ENCODE measurements at places on chromosomes 4 and X. TPM values are rescaled to one million over a fixed set of nuclear protein-coding genes. Genes with fewer than 3 reads are reported as not detected.

DNA sequence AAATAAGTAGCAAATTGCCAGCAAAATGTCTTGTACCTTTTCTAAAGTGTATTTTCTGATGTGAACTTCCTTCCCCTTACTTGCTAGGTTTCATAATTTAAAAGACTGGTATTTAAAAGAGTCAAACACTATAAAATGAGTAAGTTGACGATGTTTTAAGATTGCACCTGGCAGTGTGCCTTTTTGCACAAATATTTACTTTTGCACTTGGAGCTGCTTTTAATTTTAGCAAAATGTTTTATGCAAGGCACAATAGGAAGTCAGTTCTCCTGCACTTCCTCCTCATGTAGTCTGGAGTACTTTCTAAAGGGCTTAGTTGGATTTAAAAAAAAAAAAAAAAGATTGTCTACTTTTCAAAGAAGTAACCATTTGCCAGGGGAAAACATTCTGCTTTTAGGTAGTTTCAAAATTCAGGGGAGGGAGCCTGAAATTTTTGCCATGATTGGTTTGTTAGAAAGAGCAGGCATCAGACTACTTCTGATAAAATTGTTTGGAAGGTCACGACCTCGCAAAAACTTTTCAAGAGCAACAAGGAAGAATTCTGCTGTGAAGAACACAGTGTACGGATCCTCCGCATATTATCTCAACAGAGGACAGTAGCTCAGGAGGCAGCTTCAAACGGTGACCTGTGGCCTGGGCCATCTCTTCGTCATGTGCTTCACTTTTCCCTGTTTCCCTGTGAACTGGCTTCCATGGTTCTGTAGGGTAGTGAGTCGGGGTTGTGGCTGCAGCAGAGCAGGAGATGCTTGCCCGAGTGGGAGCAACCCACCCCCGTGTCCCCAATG lies 66.1 kb downstream of the CDS1 start:
- H3K27me3 ChIP-seq, result no peaks in the 10 kb centered on the region
- DNase-seq, result no peak
- H3K27ac ChIP-seq, result no peak overlapping the region
- no peak overlapping the region for H3K4me3 ChIP-seq

DNA sequence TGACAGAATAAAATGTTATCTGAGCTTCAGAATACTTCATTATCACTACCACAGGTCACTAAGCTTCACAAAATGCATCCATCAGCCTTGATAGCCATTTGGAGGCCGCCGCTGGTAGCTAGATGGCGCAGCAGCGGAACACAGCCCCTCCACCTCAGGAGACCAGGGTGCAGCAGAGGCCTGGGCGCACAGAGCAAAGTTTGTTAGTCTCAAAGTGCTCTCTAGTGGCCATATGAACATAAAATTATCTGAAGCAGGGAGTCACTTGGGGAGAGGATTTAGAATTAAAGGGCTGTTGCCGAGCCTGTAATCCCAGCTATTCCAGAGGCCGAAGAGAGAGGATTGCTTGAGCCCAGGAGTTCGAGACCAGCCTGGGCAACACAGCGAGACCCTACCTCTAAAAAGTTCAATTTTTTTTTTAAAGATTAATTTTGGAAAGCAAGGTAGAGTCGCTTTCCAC lies 8.1 kb upstream of the DCTD start:
- DNase-seq, result peak; percentile 53
- H3K4me3 ChIP-seq, result no peak overlapping the region
- peaks cover 21% of the 10 kb centered on the region for H3K27me3 ChIP-seq
- no peaks in the 10 kb centered on the region for H3K4me1 ChIP-seq
- no peaks in the 10 kb centered on the region for H3K36me3 ChIP-seq

The EVC gene
- total RNA-seq, result 1.7 TPM

DNA sequence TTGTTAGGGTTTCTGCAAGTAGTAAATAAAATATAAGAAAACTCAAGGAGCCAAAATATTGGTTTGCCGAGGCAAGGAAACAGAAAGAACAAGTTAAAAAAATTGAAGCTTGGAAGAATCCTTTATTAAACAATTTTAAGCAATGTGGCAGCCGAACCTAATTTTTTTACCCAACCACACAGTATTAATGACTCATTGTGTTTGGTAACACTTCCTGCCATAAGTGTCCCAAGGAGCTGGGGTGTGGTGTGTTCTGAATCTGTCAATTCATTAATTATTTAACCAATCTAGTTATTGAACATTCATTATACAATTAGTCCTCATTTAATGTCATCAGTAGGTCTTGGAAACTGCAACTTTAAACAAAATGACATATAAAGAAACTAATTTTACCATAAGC lies 19.3 kb upstream of the CPE start:
- peaks cover 36% of the 10 kb centered on the region for H3K27me3 ChIP-seq
- DNase-seq, result no peak
- H3K27ac ChIP-seq, result no peak overlapping the region
- peaks cover 4% of the 10 kb centered on the region for H3K4me1 ChIP-seq

- H3K27ac ChIP-seq, result no peak overlapping the region
- no peaks in the 10 kb centered on the region for H3K27me3 ChIP-seq
- H3K4me3 ChIP-seq, result no peak overlapping the region
- H3K36me3 ChIP-seq, result no peaks in the 10 kb centered on the region
Observed at GRCh38 chr4:120319046-120319767, 252.6 kb upstream of the MAD2L1 start.

GRCh38 chrX:11458170-11458569 lies 165.0 kb downstream of the AMELX start:
- DNase-seq, result no peak
- no peak overlapping the region for H3K27ac ChIP-seq
- H3K27me3 ChIP-seq, result no peaks in the 10 kb centered on the region

- H3K27me3 ChIP-seq, result peaks cover 4% of the 10 kb centered on the region
- H3K4me1 ChIP-seq, result peaks cover 38% of the 10 kb centered on the region
- H3K27ac ChIP-seq, result no peak overlapping the region
- no peak overlapping the region for H3K4me3 ChIP-seq
Observed at GRCh38 chr4:87387237-87387636, 3.8 kb downstream of the HSD17B11 start.

The SUPT20HL1 gene
- not detected for total RNA-seq

- H3K27me3 ChIP-seq, result peaks cover 21% of the 10 kb centered on the region
- no peak for DNase-seq
- peaks cover 18% of the 10 kb centered on the region for H3K4me1 ChIP-seq
- no peak overlapping the region for H3K4me3 ChIP-seq
Observed at GRCh38 chr4:153341575-153342090, 2.9 kb upstream of the MND1 start.

GRCh38 chrX:149979126-149979644 lies 40.9 kb upstream of the EOLA2 start:
- H3K36me3 ChIP-seq, result no peaks in the 10 kb centered on the region
- H3K4me3 ChIP-seq, result no peak overlapping the region
- H3K27ac ChIP-seq, result no peak overlapping the region
- H3K4me1 ChIP-seq, result no peaks in the 10 kb centered on the region
- H3K27me3 ChIP-seq, result no peaks in the 10 kb centered on the region

DNA sequence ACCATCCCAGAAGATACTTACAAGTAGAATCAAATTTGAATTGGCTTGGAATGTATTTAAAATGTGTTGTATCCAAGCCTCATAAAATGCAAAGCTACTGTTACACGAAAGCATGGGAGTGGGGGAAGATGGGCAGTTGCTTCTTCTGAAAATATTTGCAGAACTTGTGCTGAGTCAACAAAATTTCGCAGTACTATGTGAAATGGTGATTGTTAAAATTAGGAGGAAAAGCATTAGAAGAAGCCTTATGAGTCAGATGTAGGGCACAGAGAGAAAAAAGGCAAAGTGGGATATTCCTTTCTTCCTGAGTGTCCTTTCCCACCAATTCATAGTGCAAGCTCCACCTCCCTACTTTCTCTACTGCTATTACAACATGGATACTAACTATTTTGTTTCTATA lies 332.7 kb downstream of the PRDM5 start:
- H3K36me3 ChIP-seq, result no peaks in the 10 kb centered on the region
- DNase-seq, result no peak
- no peak overlapping the region for H3K4me3 ChIP-seq
- no peak overlapping the region for H3K27ac ChIP-seq
- H3K4me1 ChIP-seq, result no peaks in the 10 kb centered on the region

The TMSB15C gene
- 4.7 TPM for total RNA-seq

DNA sequence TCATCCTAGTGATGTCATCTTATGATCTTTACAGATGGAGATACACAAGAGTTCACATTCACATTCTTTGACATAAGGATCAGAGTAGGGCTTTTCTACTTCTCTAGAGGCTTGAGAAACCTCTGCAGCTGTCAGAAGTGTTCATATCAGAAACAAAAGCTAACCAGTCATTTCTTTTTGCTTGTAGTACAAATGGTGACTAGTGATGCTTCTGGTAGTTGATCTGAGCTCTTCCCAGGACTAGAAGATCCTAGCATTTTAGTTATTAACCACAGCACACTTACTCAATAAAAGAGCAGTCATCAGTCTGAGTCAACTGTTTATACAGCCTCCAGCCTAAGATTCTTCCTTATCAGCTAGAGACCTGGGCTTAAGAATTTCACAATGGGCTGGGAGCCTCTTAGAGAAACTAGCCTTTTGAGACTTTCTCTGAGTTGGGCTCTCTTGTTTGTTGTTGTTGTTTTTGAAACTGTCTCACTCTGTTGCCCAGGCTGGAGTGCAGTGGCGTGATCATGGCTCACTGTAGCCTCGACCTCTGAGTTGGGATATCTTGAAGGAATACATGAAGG lies 84.1 kb downstream of the TMEM164 start:
- peak overlapping the region; percentile 76 for H3K27ac ChIP-seq
- H3K4me1 ChIP-seq, result peaks cover 23% of the 10 kb centered on the region
- no peaks in the 10 kb centered on the region for H3K27me3 ChIP-seq
- DNase-seq, result no peak
- no peak overlapping the region for H3K4me3 ChIP-seq

The MTCP1 gene
- 19.0 TPM for total RNA-seq

- no peaks in the 10 kb centered on the region for H3K27me3 ChIP-seq
- no peaks in the 10 kb centered on the region for H3K36me3 ChIP-seq
- H3K27ac ChIP-seq, result no peak overlapping the region
- no peaks in the 10 kb centered on the region for H3K4me1 ChIP-seq
- no peak for DNase-seq
Observed at GRCh38 chrX:100662796-100663195, 18.8 kb downstream of the SRPX2 start.

- no peak overlapping the region for H3K27ac ChIP-seq
- no peaks in the 10 kb centered on the region for H3K36me3 ChIP-seq
- H3K4me1 ChIP-seq, result peaks cover 13% of the 10 kb centered on the region
- H3K4me3 ChIP-seq, result no peak overlapping the region
- peaks cover 3% of the 10 kb centered on the region for H3K27me3 ChIP-seq
- DNase-seq, result no peak
Observed at GRCh38 chr4:108303488-108304177, 134.9 kb upstream of the LEF1 start.

DNA sequence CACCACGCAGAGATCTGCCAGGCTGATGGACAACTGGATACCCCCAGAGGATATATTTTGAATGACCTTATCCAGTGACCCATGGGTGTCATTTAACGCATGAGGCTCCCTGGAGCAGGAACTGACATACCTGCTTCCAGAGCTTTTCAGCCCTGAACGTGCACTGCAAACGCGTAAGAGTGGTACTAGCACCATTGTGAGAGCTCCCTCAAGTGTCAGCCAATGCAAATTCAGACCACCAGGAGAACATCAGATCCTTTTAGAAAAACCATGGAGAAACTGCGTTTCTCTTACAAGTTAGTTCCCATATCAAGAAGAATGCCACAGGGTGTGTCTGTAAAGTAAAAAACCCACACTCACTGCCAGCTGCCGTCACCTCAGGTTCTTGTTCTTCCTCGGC lies 7.3 kb downstream of the TREX2 start:
- no peaks in the 10 kb centered on the region for H3K4me1 ChIP-seq
- H3K27me3 ChIP-seq, result no peaks in the 10 kb centered on the region
- DNase-seq, result no peak
- H3K36me3 ChIP-seq, result no peaks in the 10 kb centered on the region
- no peak overlapping the region for H3K27ac ChIP-seq

The TLR8 gene
- not detected for total RNA-seq

GRCh38 chr4:119861731-119862130 lies 204.9 kb downstream of the MAD2L1 start:
- H3K27ac ChIP-seq, result no peak overlapping the region
- no peaks in the 10 kb centered on the region for H3K27me3 ChIP-seq
- no peak overlapping the region for H3K4me3 ChIP-seq
- no peaks in the 10 kb centered on the region for H3K36me3 ChIP-seq
- no peaks in the 10 kb centered on the region for H3K4me1 ChIP-seq
- no peak for DNase-seq

GRCh38 chrX:17737710-17737985 lies 355 bp downstream of the SCML1 start:
- peak; percentile 11 for DNase-seq
- H3K4me1 ChIP-seq, result peaks cover 19% of the 10 kb centered on the region
- H3K36me3 ChIP-seq, result no peaks in the 10 kb centered on the region
- no peak overlapping the region for H3K27ac ChIP-seq
- peak overlapping the region; percentile 69 for H3K4me3 ChIP-seq

DNA sequence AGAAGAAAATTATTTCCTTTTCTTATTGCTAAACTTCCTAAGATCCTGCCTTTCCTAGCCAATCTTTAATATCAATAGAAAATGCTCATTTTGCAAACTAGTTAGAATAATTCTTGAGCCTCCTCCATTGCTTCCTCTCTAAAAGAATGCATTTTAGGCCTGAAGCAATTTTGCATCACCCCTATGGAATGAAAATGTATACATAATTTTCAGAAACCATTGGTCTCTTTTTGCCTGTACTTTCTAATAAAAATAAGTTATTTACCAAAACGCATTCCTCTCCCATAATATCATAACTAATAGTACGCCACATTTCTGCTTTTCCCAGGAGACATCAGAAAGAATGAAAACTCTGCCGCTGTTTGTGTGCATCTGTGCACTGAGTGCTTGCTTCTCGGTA lies 1.7 kb downstream of the MUC7 start:
- no peak overlapping the region for H3K4me3 ChIP-seq
- H3K36me3 ChIP-seq, result no peaks in the 10 kb centered on the region
- H3K4me1 ChIP-seq, result no peaks in the 10 kb centered on the region

The TRIM60 gene
- total RNA-seq, result not detected

DNA sequence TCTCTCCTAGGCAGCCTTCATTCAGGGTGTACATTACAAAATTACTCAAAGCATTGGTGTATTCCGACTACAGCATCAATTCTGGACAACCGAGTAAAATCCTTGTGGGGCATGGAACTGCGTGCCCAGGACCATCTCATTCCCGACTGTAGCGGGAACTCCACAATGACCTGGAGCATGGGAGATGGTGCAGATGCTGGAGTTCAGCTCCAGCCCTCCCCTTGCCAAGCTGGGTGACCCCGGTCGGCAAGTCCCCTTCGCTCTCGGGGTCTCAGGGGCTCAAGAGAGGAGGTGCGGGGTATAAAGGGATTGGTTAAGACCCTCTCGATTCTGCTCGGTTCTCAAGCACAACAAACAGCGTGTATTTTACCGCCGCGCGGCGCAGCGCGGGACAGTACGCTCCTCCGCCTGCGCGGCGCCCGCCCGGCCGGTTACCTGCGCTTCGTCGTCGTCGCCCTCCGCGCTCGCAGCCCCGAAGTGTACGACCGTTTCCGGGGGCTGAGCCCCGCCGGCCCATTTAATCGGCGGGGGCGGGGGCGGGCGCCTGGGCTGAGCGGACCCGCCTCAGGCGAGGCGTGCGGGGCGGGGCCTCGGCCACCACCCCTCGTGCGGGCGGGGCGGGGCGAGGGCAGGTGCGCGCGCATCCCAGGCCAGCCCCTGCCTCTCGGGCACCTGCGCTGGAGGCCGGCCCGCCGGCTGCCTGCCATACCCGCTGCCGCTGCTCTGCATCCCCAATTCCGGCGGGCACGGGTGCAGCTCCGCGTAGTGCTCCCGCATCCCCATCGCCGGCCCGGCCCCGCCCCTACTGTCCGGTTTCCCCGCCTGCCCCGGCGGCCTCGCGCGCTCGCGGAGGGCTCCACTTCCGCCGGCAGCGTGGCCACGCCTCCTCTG lies at the start of gene G6PD:
Gene G6PD, minus strand, starts transcription at position 493 of the 891 bp plus-strand sequence. CDS start 691 bp downstream, outside the sequence.
- H3K27me3 ChIP-seq, result no peaks in the 10 kb centered on the region
- H3K4me1 ChIP-seq, result peaks cover 29% of the 10 kb centered on the region
- DNase-seq, result peak; percentile 74

All from activated T-helper 2 cell treated with anti-CD3 and anti-CD28 coated beads, Interferon-gamma antibody, Interleukin-2, Interleukin-4, amounts not matched to agents 10 μg/mL and 5 μg/mL and 100 μg/mL, durations not matched to agents 14 hours and 24 hours and 36 hours (primary cell).